ENCODE measurements at places on chromosomes 3 and 15. TPM values are rescaled to one million over a fixed set of nuclear protein-coding genes. Genes with fewer than 3 reads are reported as not detected.

Gene GRM7
- not detected for total RNA-seq

Gene ETV5
- 69.3 TPM for total RNA-seq

Gene CHMP2B
- total RNA-seq, result 40.3 TPM

Gene LTF
- total RNA-seq, result not detected

Gene CCR9
- not detected for total RNA-seq

Gene HIGD2B
- not detected for total RNA-seq

Gene SEC22C
- total RNA-seq, result 68.7 TPM

Gene SLC9C1
- total RNA-seq, result 0.47 TPM

Measured in mammary epithelial cell (primary cell).